ENCODE measurements at places on chromosomes 11 and 22. TPM values are rescaled to one million over a fixed set of nuclear protein-coding genes. Genes with fewer than 3 reads are reported as not detected.

The FUT4 gene
- total RNA-seq, result 4.2 TPM

The CHRNA10 gene
- total RNA-seq, result 1.1 TPM

The TYR gene
- total RNA-seq, result not detected

The ARHGAP20 gene
- total RNA-seq, result 29.1 TPM

The HEPN1 gene
- total RNA-seq, result not detected

The FAM181B gene
- 0.31 TPM for total RNA-seq
